Endodermal cell (in vitro differentiated cells): ENCODE measurements at places on chromosomes 6 and 20. TPM values are rescaled to one million over a fixed set of nuclear protein-coding genes. Genes with fewer than 3 reads are reported as not detected.

DNA sequence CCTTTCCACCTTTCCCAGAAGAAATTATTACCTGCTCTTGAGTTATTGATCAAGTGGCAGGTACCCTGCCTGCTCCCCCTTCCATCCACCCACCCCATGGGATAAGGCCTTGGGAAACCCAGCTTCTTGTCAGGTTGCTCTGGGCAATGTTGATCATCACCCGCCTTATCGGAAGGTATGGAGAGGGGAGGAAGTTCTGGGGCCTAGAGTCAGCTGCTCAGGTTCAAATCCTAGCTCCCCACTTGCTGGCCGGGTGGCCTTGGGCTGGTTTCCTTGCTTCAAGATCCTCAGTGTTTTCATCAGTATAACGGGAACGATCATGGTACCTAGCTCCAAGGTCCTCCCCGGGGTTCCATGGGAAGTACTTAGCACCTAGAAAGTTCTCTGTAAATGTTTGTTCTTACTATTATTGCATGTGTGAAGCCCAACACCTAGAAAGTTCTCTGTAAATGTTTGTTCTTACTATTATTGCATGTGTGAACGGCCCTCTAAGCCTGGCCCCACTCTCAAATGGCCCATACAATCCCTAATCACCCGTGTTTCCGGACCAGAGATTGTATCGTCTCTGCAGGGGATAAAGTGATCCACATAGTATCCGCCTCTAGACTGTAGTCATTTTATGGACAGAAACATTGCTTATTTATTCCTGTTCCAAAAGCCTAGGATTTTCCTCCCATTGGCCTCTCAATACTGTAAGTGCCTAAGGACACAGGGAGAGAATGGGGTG lies 1.1 kb upstream of the PREX1 start:
- peak; percentile 56 for DNase-seq

- DNase-seq, result no peak
These were observed 708.9 kb upstream of the CITED2 start for GRCh38 chr6:140083375-140083774.

The PLCB4 gene
- total RNA-seq, result 14.6 to 18.7 TPM (median 15.3 TPM) in 3 replicates

The POM121L2 gene
- not detected in 2 replicates for total RNA-seq

The MARCKS gene
- total RNA-seq, result 74.8 and 77.2 TPM in 2 replicates
